ENCODE measurements at places on chromosomes 7 and 10.

DNA sequence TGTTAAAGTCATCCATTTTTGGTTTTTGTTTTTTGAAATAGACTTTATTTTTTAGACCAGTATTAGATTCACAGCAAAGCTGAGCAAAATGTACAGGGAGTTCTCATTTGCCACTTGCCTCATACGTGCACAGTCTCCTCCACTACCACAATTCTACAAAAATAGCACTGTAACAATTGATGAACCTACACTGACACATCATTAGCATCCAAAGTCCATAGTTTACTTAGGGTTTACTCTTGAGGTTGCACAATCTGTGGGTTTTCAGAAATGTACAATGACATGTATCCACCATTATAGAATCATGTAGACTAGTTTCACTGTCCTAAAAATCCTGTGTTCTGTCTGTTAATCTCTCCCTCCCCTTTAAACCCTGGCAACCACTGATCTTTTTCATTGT lies 125.8 kb upstream of the PDSS1 start:
- peak; percentile 10 for DNase-seq

DNA sequence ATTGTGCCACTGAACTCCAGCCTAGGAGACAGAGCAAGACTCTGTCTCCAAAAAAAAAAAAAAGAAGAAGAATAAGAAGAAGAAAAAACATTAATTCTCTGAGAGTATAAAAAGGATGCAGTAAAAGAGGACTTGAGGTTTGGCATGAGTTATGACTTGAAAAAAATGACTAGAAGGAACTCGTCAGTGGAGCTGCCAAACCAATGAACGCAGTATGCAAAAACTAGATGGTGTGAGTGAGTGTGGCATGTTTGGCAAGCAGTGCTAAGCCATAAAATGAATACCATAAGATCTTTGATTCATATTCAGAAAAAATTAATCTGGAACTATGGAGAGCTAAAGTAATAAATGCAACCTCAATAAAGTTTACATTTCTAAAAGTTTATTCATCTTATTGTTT lies 68.6 kb upstream of the MEOX2 start:
- DNase-seq = peak; percentile 78

- no peak for DNase-seq
These were observed 466.6 kb upstream of the COBL start for GRCh38 chr7:51783241-51783640.

- no peak for DNase-seq
These were observed 287.5 kb upstream of the PHYHIPL start for GRCh38 chr10:58888957-58889356.

Data from fibroblast of mammary gland (primary cell).